ENCODE measurements at places on chromosomes 6 and 20.

GRCh38 chr6:44289726-44290260, 19.5 kb downstream of the TMEM151B start:
- no peak for DNase-seq

GRCh38 chr20:56422824-56423189, 10.7 kb downstream of the CASS4 start:
- DNase-seq, result no peak

DNA sequence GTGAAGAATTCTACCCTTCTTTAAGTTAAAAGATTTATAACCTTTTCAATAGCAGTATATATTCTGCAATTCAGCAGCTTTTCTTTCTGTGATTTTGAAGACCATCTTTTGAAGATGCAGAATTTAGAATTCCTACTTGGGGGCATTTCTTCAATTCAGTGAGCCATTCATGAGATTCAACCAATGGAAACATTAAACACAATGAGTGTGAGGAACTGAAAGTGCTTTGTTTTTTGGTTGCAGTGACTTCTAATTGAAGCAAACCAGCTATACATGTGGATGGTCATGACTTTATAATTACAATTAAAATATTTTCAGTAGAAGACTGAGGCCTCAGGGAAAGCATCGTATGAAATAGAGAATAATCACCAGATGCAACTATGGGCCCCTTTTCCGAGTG, 108.3 kb downstream of the CARMIL1 start:
- DNase-seq, result no peak

- no peak for DNase-seq
Measured at GRCh38 chr6:104418125-104418524, 441.6 kb downstream of the HACE1 start.

GRCh38 chr6:138597336-138597735, 98.0 kb upstream of the NHSL1 start:
- no peak for DNase-seq

- no peak for DNase-seq
Measured at GRCh38 chr6:42511803-42512422, 51.9 kb upstream of the UBR2 start.

GRCh38 chr20:58657262-58657661, 6.2 kb downstream of the STX16 start:
- DNase-seq, result no peak

Data from activated CD4-positive, alpha-beta T cell treated with anti-CD3 and anti-CD28 coated beads, Interleukin-2, amount 50 U/mL, for 1 hour (primary cell).